CD4-positive, alpha-beta T cell treated with Interleukin-4 for 1 hour (primary cell): ENCODE measurements at places on chromosomes 7 and 10.

DNA sequence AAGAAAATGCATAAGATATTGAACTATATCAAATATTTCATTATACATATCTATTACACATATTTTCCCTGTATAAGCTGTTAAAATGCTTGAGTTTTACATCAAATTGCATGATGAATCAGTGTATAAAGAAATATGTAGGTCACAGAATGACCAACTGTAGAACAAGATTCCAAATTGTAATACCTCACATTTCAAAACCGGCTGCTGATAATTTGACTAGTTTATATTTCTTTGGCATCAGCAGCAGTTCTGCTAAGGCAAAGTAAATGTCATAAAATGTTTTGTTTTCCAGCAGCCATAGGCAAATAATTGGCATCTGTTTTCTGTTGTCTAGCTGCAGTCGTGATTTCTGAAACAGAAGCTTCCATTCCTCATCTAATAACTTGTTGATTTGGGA lies 633.9 kb downstream of the ARL4A start:
- no peak for DNase-seq

- DNase-seq, result no peak
Measured at GRCh38 chr7:112161253-112162141, 44.7 kb downstream of the DOCK4 start.

DNA sequence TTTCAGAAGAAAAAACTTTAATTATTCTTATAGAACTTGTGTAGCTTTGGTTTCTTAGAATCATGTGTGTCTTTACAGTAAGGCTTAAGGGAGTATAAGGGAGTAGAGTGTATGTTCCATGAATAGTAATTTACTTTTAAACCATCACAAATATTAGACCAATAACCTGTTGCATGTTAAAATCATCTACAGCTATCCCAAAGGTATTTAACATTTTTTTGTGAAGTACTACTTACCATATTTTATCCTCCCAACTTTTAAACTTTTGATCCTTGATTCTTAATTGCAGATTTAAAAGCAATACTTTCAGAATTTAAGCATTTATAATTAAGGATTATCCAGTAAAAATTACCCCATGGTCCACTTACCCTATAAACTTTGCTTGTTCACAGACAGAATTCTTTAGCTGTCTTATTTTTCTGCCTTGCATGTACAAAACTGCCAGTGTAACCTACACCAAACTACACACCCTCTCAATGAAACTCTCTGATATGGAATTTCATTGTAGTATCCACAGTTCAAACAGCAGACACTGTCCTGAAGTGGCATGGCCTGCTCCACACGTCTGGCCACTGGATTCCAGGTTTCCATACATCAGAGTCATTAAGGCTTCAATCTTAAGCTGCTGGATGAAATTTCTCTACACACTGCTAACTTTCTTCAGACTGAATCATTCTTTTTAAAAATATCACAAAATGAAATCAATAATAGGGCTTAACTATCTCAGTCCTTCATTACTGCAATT lies 5.8 kb downstream of the GLI3 start:
- no peak for DNase-seq

- no peak for DNase-seq
Measured at GRCh38 chr7:66198469-66198868, 6.7 kb upstream of the TPST1 start.

GRCh38 chr7:34823650-34824258 lies 165.7 kb downstream of the NPSR1 start:
- peak; percentile 59 for DNase-seq

DNA sequence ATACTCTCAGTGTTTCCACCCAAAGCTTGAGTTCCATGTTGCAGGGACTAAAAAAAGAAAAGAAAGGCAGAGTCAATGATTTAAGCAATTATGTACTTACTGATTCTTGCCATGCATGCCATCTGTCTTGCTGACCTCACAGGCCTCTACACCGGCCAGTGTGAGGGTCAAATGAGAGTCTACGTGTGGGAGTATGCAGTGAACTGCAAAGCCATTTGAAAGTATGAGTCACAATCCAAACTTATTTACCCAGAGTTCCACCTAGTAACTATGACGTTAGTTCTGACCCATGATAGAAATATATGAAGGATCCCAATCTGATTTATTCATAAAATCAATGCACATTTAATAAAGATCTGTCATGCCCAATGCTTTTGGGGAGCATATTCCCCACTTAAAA lies 26.5 kb downstream of the PDE1C start:
- no peak for DNase-seq

DNA sequence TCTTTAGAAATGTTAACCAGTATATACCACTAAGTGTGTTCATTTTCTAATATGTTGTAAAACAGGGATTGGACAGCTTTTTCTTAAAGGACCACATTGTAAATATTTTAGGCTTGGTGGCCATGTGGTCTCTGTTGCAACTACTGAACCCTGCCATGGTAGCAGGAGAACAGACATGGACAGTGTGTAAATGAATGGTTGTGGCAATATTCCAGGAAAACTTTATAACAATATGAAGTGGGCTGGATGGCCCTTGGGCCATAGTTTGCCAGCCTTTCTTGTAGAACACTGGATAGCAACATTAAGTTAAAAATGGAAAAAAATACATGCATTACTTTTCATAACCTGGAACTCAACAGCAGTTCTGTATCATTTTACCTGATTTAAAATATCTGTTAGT lies 61.0 kb downstream of the SND1 start:
- DNase-seq, result no peak

DNA sequence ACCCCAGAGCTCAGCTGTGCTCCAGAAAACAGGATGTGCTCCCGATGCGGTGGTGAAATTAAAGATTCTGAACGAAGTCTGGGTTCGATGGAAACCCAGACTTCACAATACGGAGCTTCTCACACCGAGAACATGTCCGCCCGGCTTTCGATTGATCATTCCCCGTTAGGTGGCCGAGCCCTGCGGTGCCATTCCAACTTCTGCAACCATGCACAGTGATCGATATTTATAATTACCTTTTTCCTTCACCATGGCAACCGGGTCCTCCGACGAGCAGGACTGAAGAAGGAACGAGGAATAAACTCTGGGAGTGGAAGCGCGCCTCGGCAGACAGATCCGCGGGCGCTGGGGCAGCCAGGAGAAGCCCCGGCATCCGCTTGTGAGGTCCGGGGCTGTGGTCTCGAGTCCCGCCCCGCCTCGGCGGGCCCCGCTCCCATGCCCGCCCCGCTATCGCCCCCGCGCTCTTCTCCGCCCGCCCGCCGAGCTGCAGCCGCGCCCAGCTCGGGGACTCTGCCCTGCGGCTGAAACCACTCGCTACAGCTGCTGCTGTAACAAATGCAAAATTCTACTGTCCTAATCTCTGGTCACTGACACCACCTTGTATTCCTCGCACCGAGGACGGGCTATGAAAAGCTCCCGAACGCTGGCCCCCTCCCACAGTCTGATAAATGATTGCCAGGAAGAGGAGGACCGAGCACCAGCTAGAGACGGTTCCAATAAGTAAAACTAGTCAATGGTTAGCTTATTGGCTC lies 26.2 kb downstream of the ABLIM1 start:
- DNase-seq, result no peak

- no peak for DNase-seq
Measured at GRCh38 chr10:111835574-111835973, 348.0 kb downstream of the GPAM start.

GRCh38 chr10:58836991-58837575 lies 324.4 kb downstream of the BICC1 start:
- no peak for DNase-seq

DNA sequence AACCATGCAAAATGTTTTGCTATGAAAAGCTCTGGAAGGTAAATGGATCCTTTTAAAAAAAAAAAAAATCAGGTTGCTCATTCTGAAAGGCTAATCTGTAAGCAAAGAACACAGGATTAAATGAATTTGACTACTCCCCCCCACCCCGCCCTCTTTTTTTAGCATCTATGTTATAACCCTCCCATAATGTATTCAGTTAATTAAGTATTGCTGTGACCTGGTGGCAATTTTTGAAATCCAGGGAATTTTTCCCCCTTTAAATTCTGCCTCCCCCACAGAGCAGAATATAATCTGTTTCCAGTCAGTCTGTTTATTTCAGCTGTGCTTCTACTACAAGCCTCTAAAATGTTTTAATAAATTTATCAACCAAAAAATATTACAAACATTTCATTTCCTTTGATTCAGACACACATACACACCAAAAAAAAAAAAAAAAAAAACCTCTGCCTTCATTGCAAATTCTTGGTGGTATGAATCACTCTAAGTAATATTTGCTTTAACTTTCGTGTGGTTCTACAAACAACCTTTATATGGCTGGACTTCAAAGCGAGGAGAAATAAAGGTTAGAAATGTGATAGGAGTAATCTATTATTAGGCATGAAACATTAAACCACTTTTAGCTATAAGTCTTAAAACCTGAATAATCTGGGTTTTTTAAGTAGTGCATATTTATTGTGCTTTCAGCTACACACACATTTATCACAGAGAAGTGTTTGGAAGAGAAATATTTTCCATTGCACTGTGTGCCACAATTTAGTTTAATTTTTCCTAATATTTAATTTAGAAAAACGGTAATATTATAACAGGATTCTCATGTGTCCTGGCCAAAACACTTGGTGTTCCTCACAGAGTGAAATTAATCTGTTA lies 64.4 kb upstream of the ARID5B start:
- no peak for DNase-seq

DNA sequence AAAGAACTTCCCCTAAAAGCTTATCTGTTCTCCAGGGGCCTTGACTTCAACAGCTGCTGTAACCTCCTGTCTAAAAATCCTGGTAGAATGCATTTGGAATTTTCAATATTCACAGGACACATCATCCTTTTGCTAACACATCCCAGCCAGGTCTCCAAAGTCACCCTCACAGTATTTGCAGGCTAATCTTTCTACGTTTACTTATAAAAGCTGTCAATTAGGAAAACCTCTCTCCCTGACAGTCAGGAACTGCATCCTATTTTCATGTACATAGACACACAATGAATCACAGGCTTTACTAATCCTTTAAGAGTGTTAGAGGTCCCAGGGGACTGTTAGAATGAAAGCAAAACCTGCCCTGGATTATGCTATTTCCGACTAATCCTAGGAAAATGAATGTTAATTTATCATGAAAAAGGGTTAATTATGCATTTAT lies 102.2 kb downstream of the GFRA1 start:
- DNase-seq, result no peak

GRCh38 chr7:106418094-106418493 lies 133.3 kb upstream of the NAMPT start:
- DNase-seq, result no peak

GRCh38 chr7:133391206-133391605 lies 138.3 kb downstream of the EXOC4 start:
- no peak for DNase-seq

- no peak for DNase-seq
Measured at GRCh38 chr7:41867639-41868280, 164.9 kb upstream of the INHBA start.

DNA sequence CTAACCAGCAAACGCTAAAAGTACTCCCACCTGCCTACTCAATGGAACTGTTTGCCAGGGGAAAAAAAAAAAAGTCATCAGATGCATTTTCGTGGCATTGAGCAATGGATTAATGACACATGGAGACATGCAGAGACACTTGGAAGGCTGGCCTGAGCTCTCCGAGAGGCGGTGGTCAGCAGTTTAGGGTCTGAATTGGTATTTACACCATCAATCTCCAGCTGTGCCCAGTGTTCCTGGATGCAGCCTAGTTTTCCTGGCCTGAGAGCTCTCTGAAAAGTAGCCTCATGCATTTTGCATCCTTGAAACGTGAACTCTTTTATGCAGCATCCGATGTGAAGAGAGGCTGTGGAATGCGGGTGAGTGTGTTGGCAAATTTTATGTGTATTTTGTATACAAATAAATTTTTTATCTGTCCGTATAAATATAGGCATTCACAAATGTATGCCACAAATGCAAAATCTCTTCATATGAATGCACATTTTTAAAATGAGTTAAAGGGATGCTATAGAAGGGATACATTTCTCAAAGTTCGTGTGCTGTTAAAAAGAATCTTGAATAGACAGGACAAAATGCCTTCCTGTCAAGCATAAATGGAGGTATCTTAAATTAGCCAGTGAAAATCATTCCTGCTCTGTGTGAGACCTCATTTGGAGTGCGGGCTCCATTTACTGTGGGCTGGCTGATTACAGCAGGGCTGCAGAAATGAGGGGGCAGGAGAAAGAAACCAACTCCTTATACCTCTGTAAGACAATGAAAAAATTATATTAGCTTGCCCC lies 137.7 kb upstream of the PFKP start:
- no peak for DNase-seq

DNA sequence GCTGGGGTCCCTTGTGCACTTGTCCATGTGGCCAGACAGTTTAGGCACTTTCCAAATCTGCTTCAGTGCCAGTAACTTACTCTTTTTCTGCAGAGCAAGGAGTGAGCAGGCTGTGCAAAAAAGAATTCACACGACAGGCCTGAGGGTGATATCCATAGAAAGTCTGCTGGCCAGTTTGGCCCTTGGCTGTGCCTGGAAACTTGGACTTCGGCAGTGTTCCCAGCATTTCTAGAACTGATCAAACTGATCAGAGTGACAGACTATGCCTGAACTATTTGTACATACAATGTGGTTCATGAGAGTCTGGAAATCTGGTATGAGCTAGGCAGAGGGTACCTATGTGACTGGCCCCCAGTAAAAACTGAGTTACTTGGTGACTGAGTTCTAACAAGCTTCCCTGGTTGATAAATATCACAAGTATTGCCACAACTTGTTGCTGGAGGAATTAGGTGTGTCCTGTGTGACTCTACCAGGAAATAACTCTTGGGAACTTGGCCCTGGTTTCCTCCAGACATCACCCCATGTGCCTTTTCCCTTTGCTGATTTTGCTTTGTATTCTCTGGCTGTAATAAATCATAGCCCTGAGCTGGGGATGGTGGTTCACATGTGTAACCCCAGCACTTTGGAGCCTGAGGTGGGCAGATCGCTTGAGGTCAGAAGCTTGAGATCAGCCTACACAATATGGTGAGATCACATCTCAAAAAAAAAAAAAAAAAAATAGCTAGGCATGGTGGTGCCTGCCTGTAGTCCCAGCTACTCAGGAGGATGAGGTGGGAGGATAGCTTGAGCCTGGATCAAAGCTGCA lies 3.3 kb upstream of the DENND10 start:
- no peak for DNase-seq
